Fibroblast of mammary gland (primary cell): ENCODE measurements at places on chromosomes 4 and X.

- no peak for DNase-seq
Observed at GRCh38 chr4:4200624-4201023, 26.1 kb downstream of the OTOP1 start.

- no peak for DNase-seq
Observed at GRCh38 chr4:118318931-118319330, 33.9 kb downstream of the PRSS12 start.

DNA sequence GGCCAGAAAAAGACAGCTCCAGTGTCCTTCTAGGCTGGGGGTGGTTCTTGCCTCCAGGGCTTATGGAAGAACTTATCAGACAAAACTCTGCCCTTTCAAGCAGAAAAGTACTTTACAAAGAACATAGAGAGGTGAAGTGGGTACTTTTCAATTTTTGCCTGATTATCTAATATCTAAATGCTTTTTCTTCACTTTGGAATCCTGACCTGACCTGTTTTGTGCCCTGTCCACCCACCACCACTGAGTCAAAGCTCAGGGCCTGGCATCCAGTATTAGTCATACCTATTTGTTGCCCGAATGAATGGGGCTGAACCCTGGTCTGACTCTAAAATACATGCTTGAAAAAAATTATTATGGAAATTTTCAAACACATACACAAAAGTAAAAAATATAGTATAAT lies 37.2 kb downstream of the RTL9 start:
- DNase-seq, result no peak

GRCh38 chr4:187276736-187277408 lies 553.2 kb upstream of the FAT1 start:
- peak; percentile 38 for DNase-seq

DNA sequence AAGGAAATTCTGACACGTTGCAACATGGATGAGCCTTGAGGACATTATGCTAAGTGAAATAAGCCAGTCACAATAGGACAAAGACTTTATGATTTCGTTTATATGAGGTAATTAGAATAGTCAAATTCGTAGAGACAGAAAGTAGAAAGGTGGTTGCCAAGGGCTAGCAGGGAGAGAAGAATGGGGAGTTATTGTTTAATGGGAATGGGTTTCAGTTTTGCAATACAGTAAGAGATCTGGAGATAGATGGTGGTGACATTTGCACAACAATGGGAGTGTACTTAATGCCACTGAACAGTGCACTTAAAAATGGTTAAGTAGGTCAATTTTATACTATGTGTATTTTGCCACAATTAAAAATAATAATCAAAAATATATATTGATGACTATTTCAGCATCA lies 43.4 kb upstream of the TMEM154 start:
- DNase-seq, result no peak

DNA sequence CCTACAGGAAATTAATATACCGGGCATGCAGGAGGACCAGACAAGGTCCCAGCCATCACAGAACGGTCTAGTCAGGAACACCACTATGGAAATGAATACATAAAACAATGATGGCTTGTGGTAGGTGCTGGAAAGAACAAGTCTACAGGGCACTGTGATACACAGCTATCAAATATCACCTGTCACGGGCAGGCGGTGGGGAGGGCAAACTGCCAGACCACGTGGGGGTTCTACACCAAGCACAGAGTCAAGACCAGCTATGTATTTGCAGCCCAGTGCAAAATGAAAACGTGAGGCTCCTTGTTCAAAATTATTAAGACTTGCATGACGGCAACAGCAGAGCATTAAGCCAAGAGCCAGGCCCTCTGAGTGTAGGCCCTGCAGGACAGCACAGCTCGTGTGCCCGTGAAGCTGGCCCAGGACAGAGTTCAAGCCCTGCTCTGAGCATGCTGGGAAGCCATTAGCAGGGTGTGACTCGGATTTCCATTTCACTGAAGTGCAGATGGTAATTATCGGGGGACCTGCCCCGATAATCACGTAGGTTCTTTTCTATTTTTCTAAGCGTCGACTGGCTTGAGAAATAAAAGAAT lies 83.6 kb downstream of the JAKMIP1 start:
- DNase-seq, result no peak

- no peak for DNase-seq
Observed at GRCh38 chr4:181982437-181982836, 260.8 kb upstream of the TENM3 start.

DNA sequence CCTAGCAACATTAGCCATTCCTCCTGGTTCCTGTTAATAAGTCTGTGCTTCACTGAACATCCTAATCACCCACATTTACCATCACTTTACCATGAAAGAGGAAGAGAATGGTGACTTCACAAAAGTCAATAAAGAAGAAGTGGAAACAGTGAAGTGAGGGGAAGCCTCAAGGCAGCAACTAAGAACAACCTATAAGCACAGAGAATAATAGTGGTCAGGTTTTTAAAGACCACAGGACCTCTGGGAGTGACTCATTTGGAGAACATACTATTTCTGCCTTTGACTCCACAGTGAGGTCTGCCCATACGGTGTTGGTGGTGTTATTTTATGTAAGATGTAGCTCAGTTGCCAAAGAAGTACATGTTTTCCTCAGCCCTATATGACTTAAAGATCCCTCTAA lies 86.0 kb upstream of the TET2 start:
- peak; percentile 32 for DNase-seq

DNA sequence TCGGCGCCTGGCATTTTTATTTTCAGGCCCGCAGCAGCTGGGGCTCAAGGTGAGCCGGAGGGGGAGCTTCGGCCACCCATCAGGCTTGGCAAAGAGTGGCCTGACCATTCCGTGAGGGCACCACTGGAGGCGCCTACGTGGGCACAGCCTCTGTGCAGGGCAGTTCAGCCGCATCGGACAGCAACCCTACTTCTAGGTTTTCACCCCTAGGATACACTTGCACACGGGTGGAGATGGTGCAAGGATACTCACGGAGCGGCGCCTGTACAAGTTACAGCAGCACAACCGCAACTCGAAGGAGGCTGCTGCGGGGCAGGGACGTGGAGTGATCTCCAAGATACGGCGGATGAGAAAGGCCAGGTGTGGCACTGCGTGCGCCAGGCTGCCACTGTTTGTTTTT lies 10.8 kb downstream of the HCFC1 start:
- DNase-seq, result no peak

GRCh38 chr4:80540349-80540748 lies 204.8 kb downstream of the CFAP299 start:
- DNase-seq, result no peak

DNA sequence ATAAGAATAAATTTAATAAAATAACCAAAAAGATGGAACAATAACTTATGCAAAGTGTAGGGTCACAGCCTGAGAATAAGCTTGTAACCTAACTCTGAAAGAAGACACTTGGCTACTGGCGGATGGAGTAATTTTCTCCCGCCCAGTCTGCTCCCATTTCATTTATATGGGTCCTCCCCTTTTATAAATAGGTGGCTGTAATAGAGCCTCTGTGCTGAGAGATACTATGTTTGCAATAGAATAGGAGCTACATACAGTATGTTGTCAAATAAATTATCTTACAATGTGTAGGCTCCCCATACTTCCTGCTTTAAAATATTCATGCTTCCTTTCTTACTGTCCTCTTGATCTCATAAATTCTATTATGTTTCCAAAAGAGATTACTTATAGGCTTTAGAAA lies 28.2 kb upstream of the RPS6KA3 start:
- no peak for DNase-seq

- DNase-seq, result peak; percentile 62
Observed at GRCh38 chrX:111445485-111445884, 33.5 kb upstream of the DCX start.

GRCh38 chr4:16875487-16875886 lies 23.0 kb downstream of the LDB2 start:
- DNase-seq, result peak; percentile 86

GRCh38 chrX:152445926-152446325 lies 5.2 kb downstream of the GABRA3 start:
- DNase-seq, result no peak

DNA sequence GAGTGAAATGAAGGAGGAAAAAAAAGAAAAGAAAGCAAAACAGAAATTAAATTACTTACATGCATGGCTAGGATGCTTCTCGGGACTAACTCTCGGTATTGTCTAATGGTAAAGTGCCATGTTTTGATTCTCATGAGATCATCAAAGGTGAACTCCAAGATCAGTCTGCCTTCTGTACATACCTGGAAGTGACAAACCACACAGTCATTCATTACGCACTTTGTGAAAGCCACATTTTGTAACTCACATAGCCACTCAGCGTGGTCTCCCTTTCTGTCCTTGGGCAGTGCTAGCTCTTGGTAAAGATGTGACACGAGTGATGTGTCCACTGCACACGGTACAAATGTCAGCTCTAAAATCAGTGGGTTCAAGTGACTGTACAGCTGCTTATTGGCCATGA lies 309.8 kb downstream of the LDB2 start:
- DNase-seq, result no peak

GRCh38 chrX:154372612-154373022 lies 1.8 kb downstream of the FLNA start:
- no peak for DNase-seq

GRCh38 chr4:5034206-5034605 lies 14.9 kb upstream of the CYTL1 start:
- DNase-seq, result no peak

GRCh38 chr4:42636645-42636949 lies 20.3 kb downstream of the ATP8A1 start:
- DNase-seq, result no peak

- no peak for DNase-seq
Observed at GRCh38 chr4:57355101-57355665, 245.0 kb upstream of the IGFBP7 start.

DNA sequence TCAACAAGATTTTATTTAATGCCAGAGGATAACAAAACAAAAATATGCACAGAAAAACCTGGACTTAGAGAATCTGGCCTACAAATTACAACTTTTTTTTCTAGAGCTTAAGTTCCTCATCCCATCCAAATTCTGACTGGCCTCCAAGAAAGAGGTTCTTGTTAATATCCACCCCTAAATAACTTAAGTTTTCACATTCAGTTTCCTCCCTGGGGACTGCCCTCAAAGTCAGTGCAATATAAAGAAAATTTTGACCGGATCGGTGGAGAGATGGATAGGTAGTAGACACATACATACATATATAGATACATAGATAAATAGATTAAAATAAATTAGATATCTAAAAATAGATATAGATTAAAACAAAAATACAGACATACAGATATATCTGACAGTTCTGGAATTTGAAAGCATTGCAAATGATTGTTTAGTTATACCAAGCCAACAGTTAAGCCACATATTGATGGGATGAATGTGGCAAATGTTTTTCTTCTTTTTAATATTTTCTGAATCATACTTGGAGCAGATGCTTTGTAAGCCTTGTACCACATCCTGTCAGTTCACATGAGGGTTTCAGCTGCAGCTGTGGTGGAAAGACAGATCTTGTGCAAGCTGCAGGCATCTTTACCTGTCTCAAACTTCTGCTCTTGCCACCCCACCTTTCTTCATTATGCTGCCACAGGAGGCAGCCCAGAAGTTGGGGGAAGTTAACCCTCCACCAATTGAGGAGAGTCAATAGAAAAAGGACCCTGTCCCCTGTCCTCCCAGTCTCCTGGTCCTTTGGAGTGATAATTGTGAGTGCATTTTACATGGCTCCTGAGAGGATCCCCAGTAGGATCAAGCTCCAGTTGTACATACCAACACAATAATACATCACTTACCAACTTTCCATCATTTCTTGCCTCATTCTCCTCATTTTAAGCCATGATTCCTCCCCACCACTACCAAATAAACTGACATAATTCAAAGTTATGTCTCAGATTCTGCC lies 58.5 kb upstream of the PRDM8 start:
- peak; percentile 82 for DNase-seq

DNA sequence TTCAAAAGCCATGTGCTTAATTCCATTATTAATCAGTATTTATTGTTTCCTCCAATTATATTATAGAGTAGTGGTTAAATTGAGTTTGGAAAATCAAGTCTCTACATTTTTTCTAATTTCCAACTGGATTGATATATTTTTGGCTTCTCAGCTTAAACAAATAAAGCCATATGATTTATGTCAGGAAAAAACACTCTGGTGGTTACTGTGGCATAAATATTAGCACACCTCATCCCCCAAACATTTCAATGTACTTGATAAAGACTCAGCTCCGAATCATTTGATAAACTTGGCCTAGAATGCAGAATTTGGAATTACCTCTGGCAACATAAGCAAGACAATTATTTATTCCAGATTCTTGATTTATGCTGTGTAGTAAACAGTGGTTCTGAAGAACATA lies 2313.8 kb downstream of the ARAP2 start:
- DNase-seq, result peak; percentile 42

- DNase-seq, result peak; percentile 51
Observed at GRCh38 chr4:86014599-86014998, 345.3 kb downstream of the MAPK10 start.

GRCh38 chr4:121827853-121828252 lies 4.2 kb upstream of the CCNA2 start:
- DNase-seq, result peak; percentile 67

- no peak for DNase-seq
Observed at GRCh38 chr4:7694324-7694723, 245.3 kb downstream of the AFAP1 start.

GRCh38 chr4:151340751-151341385 lies 15.5 kb upstream of the SH3D19 start:
- DNase-seq, result no peak

- DNase-seq, result no peak
Observed at GRCh38 chr4:161005746-161006145, 1158.1 kb downstream of the FSTL5 start.

DNA sequence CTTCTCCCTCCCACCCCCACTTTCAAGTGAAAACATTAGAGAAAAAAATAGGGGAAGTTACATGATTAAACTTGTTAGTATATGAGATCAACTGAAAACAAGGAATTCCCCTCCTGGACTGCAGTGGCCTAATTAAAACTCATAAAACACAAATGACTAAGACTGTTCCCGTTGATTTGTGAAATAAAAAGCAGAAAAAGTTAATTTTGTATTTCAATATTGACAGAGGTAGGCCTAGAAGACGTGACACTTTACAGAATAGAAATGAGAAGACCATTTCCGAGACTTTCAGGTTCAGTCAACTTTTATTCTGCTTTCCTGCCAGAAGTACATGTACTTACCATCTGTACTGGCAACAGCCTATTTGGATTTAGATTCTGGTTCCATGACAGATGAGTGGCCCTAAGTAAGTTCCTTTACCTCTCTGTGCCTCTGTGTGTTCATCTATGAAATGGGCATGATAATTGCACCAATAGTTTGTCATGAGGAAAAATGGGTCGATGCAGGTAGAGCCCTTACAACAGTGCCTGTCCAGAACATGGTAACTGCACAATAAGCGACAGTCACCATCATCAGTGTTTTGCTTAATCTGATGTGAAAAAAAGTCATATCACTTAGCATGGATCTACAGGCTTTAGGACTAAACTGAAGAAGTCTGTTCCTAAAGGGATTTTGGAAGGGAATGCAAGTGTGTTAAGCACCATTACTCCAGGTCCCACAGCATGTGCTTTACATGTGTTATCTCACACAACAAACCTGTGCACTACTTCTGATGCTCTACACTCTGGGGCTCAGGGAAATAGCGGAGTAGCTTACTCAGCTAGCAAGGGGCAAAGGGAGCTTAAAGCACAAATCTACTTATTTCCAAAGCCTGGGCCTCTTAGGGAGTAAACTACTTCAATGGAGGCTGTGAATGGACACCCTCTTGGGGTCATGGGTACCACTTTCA lies 562.3 kb upstream of the DIPK2B start:
- no peak for DNase-seq
